ENCODE measurements at places on chromosomes 11 and 22.

- DNase-seq = no peak
Observed at GRCh38 chr11:18720091-18720807, 5.7 kb downstream of the IGSF22 start.

- no peak for DNase-seq
Observed at GRCh38 chr11:31480930-31481329, 28.5 kb downstream of the IMMP1L start.

DNA sequence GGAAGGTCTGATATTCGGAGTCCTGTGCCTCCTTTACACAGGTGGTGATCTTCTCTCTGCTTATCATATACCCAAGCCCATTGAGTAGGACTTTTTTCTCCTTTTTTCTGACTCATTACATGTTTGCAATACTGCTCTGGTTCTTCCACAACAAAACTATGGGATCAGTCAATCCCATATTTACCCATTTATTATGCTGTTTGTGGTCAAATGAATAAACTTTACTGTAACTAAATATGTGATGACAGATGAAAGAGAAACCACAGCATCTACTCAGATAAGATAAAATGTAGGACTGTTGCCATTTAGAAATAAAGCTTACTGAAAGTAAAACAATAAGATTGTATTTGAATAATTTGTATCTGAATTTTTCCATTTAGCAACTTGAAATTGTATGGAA is 958.7 kb upstream of the FAT3 start:
- no peak for DNase-seq

- no peak for DNase-seq
Observed at GRCh38 chr22:32317524-32317923, 40.1 kb upstream of the RFPL3 start.

DNA sequence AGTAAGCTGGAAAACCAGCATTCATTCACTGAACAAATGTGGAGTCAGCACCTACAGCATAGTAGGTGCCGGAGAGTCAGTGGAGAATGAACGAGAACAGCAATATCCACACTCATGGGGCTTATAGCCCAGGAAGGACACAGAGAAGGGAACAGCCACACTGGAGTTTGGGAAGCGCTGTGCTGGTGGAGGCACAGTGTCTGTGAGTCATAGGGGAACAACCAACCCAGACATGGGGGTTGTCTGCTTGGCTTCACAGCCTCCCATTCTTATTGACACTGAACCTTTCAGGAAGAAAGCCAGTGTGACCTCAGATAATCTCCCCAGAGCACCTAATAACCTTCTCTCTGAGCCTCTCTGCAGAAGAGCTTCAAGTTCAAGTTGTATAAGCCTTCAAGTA is 56.6 kb upstream of the UBASH3B start:
- no peak for DNase-seq

DNA sequence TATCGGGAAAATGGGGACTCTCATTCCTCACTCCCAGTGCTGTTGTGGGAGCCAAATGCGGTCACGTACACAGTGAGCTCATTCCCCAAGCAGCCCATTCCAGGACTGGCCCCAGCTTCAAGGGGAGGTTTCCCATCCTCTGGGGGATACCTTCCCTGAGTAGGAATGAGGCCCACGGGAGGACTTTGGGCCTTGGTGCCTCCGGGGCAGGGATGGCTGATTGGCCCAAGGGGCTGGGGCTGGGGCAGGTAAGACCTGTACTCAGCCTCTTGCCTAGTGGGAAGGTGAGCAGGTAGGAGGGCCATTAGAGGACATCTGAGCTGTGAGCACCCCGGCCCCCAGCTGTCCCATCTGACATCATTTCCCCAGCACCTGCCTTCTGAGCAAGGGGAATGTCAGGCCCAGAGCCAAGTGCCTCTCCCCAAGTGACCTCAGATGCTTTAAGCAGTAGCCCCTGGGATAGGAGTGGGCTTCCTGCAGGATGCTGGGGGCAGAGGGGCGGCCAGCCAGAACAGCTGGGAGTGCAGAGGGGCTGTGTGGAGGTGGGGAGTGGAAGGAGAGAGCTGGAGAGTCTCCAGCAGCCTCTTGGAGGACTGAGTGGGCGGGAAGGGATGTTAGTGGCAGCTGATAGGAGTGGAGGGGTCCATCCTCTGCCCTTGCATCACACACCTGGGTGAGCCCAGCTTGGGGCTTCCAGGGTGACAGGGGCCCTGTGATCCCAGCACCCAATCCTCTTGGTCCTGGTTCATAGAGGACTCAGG is 58.4 kb downstream of the CD82 start:
- DNase-seq = no peak

Measured in activated CD4-positive, alpha-beta T cell treated with anti-CD3 and anti-CD28 coated beads, Interleukin-2, Interleukin-6, amounts not matched to agents 100 ng/mL and 50 ng/mL, durations not matched to agents 16 hours and 8 hours (primary cell).